ENCODE measurements at places on chromosomes 11 and 22.

- no peak for DNase-seq
Measured at GRCh38 chr11:72451831-72452376, 17.6 kb upstream of the CLPB start.

- DNase-seq = no peak
Measured at GRCh38 chr11:47348859-47349258, 3.6 kb downstream of the MYBPC3 start.

DNA sequence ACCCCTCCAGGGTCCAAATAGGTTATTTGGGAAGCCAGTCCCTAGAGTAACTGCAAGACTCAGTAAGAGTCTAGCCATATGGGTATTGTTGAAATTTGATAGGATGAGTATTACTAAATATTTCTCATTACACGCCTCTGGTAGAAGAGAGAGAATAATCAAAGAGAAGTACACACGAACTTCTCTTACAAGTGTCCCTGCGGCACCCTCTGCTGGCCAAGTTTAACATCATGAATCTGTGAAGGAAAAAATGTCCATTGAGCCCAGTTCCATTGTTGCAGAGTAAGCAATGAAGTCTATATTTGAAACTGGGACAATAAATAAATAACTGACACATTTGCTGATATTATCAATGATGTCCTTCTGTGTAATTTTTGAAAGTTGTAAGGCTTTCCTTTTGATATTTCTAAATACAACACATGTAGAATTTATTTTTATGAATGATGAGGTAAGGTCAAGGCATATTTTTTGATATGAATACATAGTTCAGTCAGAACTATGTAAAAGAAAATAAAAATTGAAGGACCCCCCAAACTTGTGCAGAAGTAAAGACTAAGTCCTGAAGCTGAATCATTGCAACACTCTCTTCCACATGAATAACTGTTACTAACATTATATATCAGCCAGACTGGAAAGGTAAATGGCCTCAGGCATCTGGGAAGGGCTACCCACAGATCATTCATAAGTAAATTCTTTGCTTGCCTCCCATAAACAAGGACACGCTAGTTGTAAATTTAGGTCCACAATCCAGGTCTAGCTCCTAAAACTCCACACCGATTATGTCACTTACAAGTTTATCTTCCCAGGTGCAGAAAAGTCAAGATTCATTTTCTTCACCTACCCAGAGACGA, 10.0 kb downstream of the OR51L1 start:
- DNase-seq = peak; percentile 49

GRCh38 chr22:18023509-18024275, 669 bp downstream of the MICAL3 start:
- DNase-seq = peak; percentile 67

DNA sequence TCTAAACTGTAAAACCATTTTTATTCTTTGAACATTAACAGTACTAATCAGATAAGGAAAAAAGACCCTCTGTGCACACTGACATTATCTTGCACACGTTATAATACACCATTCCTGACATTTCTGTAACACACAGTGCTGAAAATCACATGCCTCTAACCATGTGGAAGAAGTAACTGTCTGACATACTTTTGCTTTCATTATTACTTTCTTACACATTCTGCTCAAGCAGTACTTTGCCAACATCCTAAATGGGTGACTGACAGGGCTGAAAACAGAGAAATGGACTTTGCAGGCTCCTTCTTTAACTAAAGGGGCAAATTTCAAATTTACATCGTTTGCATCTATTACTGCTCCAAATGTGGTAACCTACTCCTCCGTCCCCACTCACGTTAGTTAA, 22.8 kb upstream of the TP53AIP1 start:
- no peak for DNase-seq

GRCh38 chr11:44607987-44608386, 42.5 kb downstream of the CD82 start:
- DNase-seq = no peak

- no peak for DNase-seq
Measured at GRCh38 chr11:20597154-20597679, 2.2 kb upstream of the SLC6A5 start.

DNA sequence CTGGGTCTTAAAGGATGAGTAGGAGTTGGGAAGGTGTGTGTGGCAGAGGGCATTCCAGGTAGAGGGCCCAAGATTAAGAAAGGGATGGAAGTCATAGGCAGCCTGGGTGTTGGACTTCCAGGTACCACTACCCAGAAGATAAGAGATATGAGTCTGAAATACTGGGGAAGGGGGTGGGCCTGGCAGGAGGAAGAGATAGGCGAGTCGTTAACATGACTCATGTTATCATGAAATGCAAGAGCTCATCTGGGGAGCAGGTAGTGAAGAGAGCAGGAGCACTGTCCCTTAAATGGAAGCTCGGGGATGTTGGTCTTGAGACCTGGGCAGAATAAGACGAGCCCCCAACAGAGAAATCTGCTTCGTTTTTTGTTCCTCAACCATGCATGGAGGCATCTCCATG, 10.2 kb downstream of the ZC3H7B start:
- DNase-seq = no peak

Measured in dorsolateral prefrontal cortex (tissue), 122 donors.